ENCODE measurements at places on chromosomes 13 and 19. TPM values are rescaled to one million over a fixed set of nuclear protein-coding genes. Genes with fewer than 3 reads are reported as not detected.

CD33 gene
- total RNA-seq = 3.1 TPM

TTC9B gene
- 0.72 TPM for total RNA-seq

MYO1F gene
- total RNA-seq = 0.56 TPM

POU2F2 gene
- 1.2 TPM for total RNA-seq

UGGT2 gene
- total RNA-seq = 38.6 TPM

ZNF615 gene
- 8.3 TPM for total RNA-seq

ZNF575 gene
- total RNA-seq = 0.11 TPM

CCDC169 gene
- 0.74 TPM for total RNA-seq

CPB2 gene
- total RNA-seq = not detected

ZNF497 gene
- total RNA-seq = 2.1 TPM

CABP5 gene
- total RNA-seq = not detected

PRTN3 gene
- not detected for total RNA-seq

KANK3 gene
- total RNA-seq = 0.34 TPM

RUBCNL gene
- 0.64 TPM for total RNA-seq

C19orf18 gene
- not detected for total RNA-seq

PSG3 gene
- not detected for total RNA-seq

SHKBP1 gene
- 23.2 TPM for total RNA-seq

PRR36 gene
- not detected for total RNA-seq

HSH2D gene
- total RNA-seq = not detected

HSD17B14 gene
- 0.45 TPM for total RNA-seq

B3GNT3 gene
- not detected for total RNA-seq

NXNL1 gene
- total RNA-seq = not detected

SMAD9 gene
- 0.49 TPM for total RNA-seq

ZNF844 gene
- total RNA-seq = 3.4 TPM

CEACAM7 gene
- total RNA-seq = not detected

FLT3LG gene
- 6.1 TPM for total RNA-seq

KIRREL2 gene
- 0.08 TPM for total RNA-seq

DCAF15 gene
- total RNA-seq = 59.6 TPM

KLK4 gene
- not detected for total RNA-seq

FCER2 gene
- 0.34 TPM for total RNA-seq

DPF1 gene
- total RNA-seq = 9.2 TPM

PLK5 gene
- not detected for total RNA-seq

APC2 gene
- total RNA-seq = 0.45 TPM

WIZ gene
- total RNA-seq = 34.7 TPM

SPTBN4 gene
- 0.27 TPM for total RNA-seq

FCAR gene
- total RNA-seq = not detected

NUP62 gene
- total RNA-seq = 53.5 TPM

GNA15 gene
- not detected for total RNA-seq

RBM42 gene
- total RNA-seq = 86.8 TPM

Data from A375 (cell line).